NCI-H2107 (cell line): ENCODE measurements at places on chromosomes 11 and 22.

GRCh38 chr11:70204466-70204799, 1.3 kb downstream of the FADD start:
- no peak for DNase-seq

GRCh38 chr22:42410708-42411107, 21.5 kb downstream of the NFAM1 start:
- no peak for DNase-seq

DNA sequence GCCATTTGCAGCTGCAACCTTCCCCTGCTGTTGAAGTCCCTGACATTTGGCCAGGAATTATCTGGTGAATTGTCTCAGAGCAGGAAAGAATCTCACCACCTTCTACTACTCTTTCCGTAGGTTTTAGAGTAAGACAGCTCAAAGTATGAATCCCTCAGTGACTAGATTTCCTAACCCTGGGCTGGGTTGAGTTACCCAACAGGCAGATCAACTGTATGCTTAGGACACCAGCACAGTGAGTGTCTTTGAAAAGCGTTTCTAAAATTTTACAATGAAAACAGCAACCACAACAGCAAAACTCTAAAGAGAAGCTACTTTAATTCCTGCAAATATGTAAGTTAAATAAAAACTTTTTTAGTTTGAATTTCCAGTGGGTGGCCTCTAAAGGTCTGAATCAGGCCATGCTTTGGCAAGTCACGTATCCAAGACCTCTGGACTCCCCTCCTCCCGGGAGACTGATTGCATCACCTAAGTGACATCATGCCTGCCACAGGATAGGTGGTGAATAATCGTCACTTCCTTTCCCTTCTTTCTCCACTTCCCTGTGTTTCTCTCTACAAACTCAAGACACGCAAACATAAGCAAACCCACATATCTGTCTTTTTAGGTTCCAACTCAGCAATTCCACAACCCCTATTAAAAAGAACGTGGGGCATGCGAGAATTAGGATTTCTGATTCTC, 7.8 kb downstream of the OR8B12 start:
- no peak for DNase-seq

- DNase-seq, result no peak
Measured at GRCh38 chr22:23908587-23909205, 14.5 kb downstream of the MIF start.

- DNase-seq, result no peak
Measured at GRCh38 chr11:11065396-11065795, 207.5 kb upstream of the ZBED5 start.

- DNase-seq, result no peak
Measured at GRCh38 chr11:119991022-119991404, 146.9 kb downstream of the TRIM29 start.

- no peak for DNase-seq
Measured at GRCh38 chr11:76620489-76620888, 50.1 kb downstream of the LRRC32 start.

- peak; percentile 22 for DNase-seq
Measured at GRCh38 chr11:121321614-121322243, 29.2 kb downstream of the SC5D start.

DNA sequence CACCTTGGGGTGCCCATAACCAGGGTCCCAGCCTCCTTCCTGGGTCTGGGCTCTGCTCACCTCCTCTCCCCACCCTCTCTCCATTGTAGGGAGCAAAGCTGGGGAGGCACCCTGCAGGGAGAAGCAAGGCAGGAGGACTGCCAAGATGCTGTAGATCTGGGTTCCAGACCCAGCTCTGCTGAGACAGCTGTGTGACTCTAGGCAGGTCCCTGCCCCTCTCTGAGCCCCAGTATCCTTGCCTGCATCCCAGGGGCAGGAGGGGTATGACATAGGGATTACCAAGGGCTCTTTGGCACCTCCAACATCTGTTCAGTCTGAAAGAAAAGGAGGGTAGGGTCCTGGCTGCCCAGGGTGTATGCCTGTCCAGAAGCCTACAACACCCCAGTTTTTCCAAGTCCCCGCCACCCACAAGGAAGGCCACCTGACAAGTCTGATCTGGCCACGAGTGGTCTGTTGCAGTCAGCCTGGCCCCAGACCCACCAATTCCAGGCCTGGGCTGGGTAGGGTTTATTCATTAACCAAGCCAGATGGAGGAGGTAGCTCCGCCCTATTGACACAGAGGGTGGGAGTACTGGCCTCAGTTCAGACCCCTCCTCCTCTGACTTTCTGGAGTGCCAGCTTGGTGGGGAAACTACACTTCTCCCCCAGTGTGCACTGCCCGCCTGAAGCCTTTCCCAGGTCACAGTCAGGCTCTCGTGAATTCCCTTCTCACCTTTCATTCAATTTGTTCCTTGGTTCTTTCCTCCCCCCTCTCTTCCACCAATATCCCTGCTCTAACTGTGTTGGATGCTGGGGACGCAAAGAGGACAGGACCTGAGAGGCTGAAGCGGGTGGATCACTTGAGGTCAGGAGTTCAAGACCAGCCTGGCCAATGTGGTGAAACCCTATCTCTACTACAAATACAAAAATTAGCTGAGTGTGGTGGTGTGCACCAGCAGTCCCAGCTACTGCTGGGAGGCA, 15.0 kb downstream of the STARD10 start:
- no peak for DNase-seq

GRCh38 chr22:16962501-16962900, 45.5 kb downstream of the GAB4 start:
- no peak for DNase-seq

DNA sequence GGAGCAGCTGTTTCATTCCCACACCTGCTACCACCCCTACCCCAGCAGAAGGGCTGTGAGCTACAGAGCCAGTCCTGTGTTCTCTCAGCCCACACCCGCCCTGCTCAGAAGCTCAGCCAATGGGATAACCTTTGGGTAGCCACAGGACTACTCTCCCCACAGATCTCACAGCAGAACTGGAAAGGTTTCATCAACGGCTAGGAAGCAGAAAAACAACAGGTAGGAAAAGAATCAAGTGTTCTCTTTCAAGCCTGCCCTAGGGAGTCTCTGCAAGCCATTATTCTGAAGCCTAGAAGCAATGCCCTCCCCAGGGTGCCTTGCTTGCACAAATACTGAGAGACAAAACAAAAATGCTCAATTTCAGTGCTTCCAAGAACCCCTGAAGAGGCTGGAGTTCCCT, 77.2 kb downstream of the TMPRSS5 start:
- peak; percentile 54 for DNase-seq

DNA sequence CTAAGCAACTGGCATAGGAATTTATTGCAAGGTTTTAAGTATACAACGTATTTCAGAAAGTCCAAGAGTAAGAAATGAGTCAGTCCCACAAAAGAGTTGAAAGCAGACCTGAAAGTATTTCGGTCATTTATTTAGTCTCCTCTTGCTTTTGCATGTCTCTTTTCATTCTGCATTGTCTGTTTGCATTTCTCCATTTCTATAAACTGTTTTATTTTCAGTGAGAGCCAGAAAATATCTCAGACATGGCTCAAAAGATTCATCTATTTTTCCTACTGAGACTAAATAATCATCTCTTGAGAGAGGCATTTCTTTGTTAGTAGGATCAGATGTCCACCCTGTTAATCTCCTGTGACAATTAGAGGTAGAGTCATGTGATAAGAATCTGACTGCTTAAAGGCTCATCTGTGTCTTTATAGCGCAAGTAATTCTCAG, 219.1 kb upstream of the CCDC179 start:
- DNase-seq, result no peak

- no peak for DNase-seq
Measured at GRCh38 chr22:42172773-42173172, 42.2 kb upstream of the CYP2D6 start.

- peak; percentile 39 for DNase-seq
Measured at GRCh38 chr22:49152127-49152938, 675.3 kb downstream of the BRD1 start.

DNA sequence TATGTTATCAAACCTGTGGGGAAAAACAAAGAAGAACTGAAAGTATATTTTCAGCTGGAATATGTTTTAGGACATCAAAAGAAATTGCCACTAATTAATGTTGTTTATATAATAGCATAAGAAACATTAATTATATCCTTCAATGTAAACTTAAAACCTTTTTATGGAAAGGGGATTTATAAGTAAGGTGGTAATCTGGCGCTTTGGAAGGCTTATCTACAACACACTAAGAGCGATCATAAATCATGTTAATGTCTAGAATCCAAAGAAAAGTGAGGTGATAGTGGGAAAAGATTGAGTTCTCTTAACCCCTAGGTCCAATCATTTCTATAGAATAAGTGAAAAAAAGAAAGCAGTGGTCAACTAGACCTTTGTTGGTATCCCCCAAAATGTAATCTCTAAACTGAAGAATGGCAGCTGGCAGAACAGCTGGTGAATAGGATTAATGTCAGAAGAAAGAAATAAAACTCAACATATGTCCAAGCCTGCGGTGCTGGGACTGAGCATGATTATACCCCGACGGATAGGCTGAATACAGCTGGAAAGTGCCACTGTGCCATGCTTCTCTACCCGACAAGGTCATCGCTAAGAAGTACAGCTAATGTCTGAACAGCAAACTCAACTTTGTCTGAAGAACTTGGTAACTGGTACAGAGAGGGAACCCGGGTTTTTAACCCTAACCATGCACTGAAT, 64.0 kb downstream of the SOX6 start:
- DNase-seq, result no peak

DNA sequence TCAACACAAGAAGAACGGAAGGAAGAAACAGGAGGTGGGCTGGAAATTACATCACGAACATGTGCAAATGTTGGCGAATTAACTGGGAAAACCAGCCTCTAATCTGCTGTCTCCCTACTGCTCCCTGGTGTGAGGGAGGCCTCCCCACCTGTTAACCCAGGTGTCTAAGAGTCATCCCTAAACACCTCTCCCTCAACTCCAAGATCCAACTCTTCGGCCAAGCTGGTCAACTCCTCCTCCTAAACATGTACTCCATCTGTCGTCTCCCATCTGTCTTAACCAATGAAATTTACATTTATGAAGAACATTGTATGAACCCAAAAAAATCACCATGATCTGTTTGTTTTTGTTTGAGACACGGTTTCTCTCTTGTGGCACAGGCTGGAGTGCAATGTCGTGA, 154.2 kb downstream of the LARGE1 start:
- no peak for DNase-seq

DNA sequence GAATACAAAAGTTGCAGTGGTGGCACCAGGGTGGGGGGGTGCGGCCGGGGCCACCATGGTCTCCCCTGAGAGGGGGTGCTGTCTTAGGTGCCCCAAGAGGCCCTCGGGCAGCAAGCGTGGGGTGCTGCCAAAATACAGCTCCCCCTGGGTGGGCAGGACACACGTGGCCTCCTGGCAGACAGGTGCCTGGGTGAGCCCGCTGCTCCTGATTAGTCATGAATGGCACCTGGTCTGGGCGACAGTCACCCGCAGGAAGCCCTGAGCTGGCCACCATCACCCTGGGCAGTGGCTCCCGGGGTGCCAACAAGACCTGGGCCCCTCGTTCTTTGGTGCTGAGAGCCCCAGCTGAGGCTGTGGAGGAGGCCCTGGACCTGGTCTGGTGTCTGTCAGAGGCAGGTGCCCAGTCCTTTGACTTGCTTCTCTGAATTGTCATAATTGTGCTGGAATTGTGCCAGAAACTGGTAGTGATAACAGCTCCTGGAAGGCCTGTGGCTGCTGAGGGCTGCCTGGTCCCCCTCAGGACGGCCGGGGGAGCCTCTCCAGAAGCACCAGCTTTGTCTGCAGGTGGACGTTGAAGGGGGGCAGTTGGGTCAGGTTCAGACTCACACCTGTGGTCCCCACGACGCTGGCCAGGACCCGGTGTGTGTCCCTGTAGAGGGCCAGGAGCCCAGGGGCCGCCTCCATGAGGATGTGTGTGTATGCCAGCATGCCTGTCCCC, 14.8 kb downstream of the ALG12 start:
- DNase-seq, result peak; percentile 55

GRCh38 chr11:124415356-124415923, 9.2 kb downstream of the OR8B4 start:
- no peak for DNase-seq

- no peak for DNase-seq
Measured at GRCh38 chr11:119284344-119285157, 32.4 kb downstream of the MCAM start.

GRCh38 chr11:5291207-5291838, 10.4 kb downstream of the OR51B4 start:
- DNase-seq, result no peak

DNA sequence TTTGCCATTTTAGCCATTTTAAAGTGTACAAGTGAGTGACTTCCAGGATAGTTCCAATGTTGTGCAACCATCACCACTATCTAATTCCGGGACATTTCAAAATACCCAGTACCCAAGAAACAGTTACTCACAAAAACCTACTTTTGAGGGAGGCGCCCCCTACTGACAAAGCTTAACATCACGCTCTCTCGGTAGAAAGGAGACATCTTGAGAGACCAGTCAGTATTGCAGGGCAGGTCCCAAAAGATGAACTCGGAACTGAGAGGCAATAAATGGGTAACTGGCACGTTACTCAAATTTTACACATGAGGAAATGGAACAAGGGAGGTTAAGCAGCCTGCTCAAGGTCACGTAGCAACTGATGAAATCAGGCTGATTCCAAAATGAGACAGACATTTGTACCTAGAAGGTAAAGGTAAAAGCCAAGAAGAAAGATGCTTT, 50.0 kb upstream of the POU2AF1 start:
- DNase-seq, result no peak

DNA sequence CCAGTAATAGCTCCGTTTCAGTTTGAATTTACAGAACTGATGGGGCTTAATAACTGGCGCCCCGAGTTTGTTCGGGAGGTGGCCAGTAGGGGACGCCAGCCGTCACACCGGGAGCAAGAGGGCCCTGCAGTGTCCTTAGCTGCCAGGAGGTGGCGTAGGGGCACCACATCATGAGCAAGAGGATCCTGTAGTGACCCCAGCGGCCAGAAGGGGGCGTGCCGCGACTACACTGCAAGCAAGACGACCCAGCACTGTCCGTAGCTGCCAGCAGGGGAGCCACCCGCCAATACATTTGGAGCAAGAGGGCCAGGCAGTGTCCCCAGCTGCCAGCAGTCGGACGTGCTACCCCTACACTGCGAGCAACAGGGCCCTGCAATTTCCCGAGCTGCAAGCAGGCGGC, 663.7 kb upstream of the B3GAT1 start:
- no peak for DNase-seq

DNA sequence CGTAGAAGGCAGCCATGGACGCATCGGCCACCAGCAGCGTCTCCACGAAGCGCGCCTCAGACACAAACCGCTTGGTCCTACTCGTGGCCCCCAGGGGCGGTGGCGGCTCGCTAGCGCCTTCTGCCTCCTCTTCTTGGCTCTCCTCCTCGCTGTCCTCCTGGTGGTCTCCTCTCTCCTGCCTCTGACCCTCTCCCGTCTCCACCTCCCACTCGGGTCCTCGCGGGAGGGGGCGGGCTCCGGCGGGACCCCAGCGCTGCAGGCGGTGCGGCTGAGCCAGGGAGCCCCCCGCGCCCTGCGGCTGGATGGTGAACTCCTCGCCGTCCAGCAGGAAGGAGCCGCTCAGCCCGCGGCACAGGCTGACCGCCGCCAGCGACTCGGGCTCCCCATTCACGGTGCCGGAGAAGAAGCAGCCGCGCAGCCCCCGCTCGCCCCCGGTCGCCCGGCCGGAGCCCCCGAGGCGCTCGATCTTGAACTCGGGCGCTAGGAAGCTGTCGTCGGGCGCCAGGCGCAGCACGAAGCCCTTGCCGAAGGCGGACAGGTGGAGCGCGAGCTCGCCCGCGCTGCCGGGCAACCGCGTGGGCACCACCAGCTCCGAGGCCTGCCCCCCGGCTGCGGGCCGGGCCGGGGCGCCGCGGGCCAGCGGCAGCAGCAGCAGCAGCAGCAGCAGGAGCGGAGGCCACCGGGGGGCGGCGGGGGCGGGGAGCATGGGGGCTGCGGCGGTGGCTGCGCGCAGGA, 661 bp downstream of the ADAMTS8 start:
- DNase-seq, result no peak

GRCh38 chr22:29947410-29948384, 64.7 kb downstream of the MTMR3 start:
- no peak for DNase-seq
